ENCODE measurements at places on chromosomes 12 and 14.

DNA sequence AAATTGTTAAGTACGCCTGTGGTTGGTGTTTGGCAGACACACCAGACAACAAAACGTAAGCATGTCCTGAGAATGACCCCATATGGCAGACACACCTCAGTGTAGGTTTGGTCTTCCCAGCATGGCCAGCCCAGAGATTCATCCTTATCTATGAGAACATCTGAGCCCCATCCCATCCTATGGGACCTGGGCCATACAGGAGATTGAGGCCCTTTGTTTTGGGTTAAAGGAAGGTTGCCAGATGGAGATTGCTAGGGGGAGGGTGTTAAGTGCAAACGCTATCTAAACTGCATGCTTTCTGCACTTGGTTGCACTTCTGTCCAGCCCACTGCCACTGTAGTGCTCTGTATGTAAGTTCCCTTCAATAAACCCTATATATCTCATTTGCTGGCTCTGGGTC, 4.1 kb upstream of the PCNX4 start:
- no peak for DNase-seq

DNA sequence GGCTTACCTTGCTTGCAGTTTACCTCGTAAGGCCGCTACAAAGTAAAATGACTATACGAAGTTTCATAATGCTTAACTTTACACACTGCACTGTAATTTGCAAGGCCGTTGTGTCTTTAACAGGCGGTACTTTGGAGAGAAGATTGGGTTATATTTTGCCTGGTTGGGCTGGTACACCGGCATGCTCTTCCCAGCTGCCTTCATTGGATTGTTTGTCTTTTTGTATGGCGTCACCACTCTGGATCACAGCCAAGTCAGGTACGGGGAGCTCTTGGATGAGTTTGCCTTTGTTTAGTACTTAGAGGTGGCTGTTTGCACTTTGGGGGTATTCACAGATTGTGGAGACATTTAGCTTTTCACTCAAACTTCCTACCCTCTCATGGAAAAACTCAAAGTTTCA, 167.8 kb downstream of the SLC5A8 start:
- DNase-seq: no peak

- DNase-seq: no peak
Observed at GRCh38 chr12:110639336-110640141, 25.6 kb downstream of the TCTN1 start.

GRCh38 chr14:26395726-26396125, 202.1 kb downstream of the NOVA1 start:
- DNase-seq: no peak

GRCh38 chr14:102738373-102739189, 38.7 kb upstream of the TRAF3 start:
- DNase-seq: no peak

GRCh38 chr12:96208346-96208745, 14.2 kb downstream of the ELK3 start:
- peak; percentile 13 for DNase-seq

DNA sequence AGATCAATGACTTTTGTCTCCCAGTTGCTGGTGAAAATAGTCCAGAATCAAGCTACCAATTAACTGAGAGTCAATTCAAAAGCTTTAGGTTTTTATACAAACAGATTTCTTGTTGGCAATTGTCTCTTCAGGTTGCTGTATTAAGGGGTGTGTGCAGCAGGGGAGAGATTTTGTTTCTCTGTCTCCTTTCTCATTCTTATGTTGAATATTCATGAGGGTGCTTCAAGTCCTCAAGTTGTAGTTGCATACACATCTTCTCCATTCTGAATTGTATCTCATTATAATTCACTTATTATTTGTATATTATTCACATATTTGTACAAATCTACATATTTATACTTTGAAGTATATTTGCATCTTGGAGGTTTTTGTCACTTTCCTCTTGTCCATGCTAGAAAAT, 126.7 kb upstream of the PTPRQ start:
- no peak for DNase-seq

- no peak for DNase-seq
Observed at GRCh38 chr14:49702725-49703124, 9.8 kb downstream of the KLHDC1 start.

- DNase-seq: no peak
Observed at GRCh38 chr14:95097385-95097784, 59.9 kb downstream of the DICER1 start.

DNA sequence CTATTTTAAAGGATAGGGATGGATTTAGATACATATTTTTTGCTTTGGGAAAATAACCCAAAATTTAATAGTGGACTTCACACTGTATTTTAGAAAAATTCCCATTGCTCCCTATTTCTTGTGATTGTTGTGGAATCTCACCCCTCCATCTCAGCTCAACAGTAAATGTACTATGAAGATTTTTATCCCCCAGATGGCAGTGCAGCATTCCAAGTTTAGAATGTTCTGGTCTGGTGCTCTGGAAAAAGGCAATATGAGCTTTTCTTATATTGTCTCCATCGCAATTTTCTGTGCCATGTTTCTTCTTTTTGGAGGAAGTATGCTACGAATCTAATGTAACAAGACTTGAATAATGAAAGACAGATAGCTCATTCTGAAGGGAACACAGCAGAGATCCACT, 471.7 kb upstream of the SYT1 start:
- DNase-seq: no peak

DNA sequence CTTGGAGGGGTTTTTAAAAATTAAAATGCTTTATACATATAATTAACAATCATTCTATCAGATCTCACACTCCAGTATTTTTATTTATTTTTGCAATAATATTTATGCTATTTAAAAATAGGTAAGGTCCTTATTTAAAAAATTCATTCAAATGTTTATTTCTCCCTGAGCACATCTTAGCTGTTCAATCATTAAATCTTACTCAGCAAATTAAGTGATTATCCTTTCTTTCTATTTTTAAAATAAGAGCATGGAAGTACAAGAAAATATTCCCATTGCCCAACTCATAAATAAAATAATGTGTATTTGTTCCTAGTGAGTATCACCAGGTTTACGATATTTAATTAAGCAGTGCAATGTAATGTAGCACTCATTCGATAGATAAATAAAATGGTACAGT, 357.2 kb upstream of the RPL10L start:
- DNase-seq: no peak

GRCh38 chr12:109967383-109968031, 28.7 kb downstream of the GIT2 start:
- DNase-seq: no peak

GRCh38 chr12:93427779-93428564, 13.8 kb downstream of the UBE2N start:
- no peak for DNase-seq

DNA sequence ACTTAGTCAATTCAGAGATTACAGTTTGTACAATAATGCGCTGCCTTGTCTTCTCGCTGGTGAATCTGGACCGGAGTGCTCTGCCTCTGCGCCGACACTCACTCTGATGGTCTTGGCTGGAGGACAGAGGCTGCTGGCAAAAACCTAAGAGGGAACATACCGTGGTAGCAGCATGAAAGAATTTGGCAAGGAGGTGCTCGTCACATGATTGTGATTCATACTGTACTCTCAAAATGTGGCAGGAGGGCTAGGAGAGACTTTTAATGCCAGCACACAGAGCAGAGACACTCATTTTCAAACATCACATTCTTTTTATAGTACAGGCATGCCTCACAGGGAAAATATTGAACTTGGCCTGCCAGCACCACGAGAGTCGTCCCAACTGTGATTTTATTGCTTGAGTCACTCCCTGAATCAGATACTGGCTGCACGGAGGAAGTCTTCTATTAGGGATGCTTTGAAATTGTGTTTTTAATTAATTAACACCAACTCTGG, 67.8 kb downstream of the HMGA2 start:
- peak; percentile 96 for DNase-seq

- no peak for DNase-seq
Observed at GRCh38 chr14:23013054-23013748, 3.3 kb upstream of the C14orf93 start.

GRCh38 chr12:101889211-101889752, 11.9 kb downstream of the DRAM1 start:
- DNase-seq: no peak

DNA sequence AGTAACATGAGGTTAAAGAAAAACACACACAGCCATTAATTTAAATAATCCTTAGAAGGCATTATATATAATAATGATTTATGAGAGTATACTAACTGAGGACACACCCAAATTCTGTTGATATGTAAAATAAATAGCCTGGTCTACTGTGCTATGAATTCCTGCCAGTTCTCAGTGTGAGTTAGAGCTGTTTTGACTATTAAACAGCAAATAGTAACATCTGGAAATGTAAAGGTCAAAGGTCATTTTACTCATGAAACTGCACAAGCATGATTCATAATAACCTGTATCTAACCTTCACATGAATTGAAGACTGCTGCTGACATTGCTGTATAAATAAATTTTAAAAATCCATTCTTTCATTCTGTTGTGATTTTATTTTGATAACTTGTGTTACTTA, 966.7 kb downstream of the SLC6A15 start:
- DNase-seq: no peak

DNA sequence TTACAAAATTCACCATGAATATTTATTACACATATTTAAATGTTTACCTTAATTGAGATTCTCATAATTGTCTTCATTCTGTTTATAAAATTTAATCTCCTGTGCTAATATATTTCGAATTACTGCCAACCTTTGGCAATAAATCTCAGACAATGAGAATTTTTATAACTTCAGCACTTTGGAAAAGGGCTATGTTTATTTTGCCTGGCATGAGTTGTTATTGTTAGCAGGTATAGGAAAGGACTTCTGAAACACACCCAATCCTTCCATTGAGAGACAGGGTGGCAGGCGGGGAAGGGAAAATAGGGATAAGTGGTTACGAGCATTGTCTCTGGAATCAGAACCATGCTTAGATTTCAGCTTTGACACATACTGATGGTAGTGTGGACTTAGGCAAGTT, 12.1 kb upstream of the MSRB3 start:
- DNase-seq: no peak
